CD8-positive, alpha-beta T cell (primary cell): ENCODE measurements at places on chromosomes 16 and 17.

- no peak for DNase-seq
Measured at GRCh38 chr16:88068476-88069396, 117.5 kb downstream of the BANP start.

DNA sequence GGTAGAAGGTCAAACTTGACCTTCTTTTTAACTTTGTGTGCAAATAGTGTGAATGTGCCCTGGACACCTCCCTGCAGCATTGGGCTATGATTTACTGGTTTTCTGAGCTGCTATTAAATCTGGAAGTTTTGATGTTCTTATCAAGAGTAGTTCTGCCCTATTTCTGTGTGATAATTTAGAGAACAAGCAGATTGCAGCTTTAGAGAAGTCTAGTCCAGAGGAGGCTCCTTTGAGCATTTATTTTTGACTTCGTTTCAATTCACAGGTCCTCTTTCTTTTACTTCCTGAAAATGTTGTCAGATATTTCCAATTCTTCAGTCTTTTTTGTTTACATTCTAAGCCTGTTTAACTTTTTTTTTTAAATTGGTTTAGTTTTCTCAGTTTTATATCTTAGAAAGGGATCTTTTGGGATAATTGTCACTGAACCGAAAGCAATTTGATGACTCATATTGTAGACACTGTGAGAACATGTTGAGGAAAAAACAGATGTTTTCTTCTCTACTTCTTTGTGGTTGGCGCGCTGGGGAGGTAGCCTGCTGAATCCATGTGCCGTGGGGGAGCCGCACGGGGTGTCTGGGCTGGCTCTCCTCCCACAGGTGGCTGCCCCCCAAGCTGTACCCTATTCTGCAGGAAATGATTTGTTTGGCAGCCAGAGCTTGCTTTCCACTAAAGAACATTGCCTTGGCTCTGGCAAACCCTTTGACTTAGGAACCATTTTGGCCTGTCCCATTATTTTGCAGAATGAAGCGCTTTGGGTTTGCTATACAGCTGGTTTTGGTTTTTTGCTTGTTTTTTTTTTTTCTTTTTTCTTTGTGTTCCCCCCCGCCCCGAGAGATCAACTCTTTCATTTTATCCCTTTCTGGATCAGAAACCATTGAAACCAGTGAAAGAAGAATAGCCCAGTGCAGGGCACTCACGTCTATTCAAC, 53.4 kb downstream of the MFSD11 start:
- peak; percentile 43 for DNase-seq

DNA sequence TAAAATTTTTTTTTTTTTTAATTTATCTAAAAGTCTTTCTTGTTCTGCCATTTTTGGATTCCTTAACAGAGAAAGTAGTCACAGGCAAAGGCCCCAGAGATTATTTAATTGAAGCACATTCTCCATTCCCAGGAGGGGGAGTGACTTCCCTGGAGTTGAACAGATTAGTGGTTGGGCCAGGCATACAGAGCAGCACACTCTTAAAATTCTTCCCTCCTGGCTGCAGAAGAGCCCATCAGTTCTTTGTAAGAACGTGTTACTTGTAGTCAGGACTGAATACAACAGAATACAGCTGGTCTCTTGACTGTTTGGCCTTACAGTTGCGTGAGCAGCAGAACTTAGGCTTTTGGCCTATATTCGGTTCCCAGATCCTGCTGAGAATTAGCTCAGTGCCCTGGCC, 1.8 kb downstream of the ALKBH5 start:
- no peak for DNase-seq

- no peak for DNase-seq
Measured at GRCh38 chr16:46859719-46860152, 24.4 kb upstream of the GPT2 start.

GRCh38 chr17:8599351-8600011, 31.0 kb downstream of the MYH10 start:
- DNase-seq = no peak

- DNase-seq = no peak
Measured at GRCh38 chr17:69788957-69789356, 286.1 kb upstream of the KCNJ16 start.

DNA sequence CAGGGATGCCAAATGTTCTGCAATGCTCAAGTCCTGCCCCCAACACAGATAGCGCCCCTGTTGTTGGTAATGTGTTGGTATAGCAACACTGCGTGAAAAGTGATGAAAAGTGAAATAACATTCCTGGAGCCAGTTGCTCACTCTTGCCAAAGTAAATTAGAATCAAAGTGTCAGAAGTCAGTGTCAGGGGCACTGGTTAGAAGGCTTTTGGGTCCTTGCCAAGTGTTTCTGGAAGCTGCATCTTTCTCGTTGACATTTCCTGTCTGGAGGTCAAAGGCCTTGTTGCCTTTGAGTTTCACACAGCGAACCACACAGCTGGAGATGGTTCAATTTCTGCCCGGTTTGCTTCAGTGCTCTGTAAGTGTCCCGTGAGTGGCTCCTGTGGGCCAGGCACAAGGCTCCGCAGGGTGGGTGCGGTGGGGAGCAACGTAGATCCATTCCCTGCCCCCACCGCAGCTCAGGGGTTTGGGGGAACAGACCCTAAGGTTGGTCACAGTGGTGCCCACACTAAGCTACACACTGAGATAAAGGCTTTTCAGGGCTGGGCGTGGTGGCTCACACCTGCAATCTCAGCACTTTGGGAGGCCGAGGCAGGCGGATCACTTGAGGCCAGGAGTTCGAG, 3.6 kb upstream of the SLC16A5 start:
- DNase-seq = peak; percentile 38

- DNase-seq = no peak
Measured at GRCh38 chr16:24626256-24626655, 86.9 kb downstream of the RBBP6 start.

DNA sequence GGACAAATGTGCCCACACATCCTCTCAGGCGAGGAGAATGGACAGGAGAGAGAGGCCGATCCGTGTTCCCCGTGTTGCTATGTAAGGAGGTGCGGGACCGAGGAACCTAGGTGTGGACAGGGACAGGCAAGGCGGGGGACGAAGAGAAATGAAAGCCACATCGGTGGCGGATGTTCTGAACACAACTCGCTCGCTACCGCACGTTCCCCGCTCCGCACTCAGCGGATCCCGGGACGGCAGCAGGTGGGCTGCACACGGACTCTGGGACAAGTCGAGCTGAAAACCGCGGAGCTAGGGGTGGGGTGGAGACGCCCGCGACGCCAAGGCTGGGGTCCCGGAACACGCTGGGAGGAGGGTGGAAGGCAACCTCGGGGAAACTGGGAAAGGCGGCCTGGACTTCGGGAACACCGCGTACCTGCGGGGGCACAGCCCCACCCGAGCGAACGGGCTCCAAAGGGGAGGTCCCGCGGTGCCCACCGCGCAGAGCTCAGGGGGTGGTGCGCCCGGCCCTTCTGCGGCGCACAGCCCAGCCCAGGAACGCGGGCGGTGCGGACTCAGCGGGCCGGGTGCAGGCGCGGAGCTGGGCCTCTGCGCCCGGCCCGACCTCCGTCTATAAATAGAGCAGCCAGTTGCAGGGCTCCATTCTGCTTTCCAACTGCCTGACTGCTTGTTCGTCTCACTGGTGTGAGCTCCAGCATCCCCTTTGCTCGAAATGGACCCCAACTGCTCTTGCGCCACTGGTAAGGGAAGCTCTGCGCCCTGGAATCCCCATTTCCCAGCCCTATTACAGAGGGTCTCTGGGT, at the start of gene MT1E:
Gene MT1E (plus strand): TSS at position 642 of the 803 bp plus-strand sequence. CDS start 71 bp downstream, at position 713.
- no peak for DNase-seq

DNA sequence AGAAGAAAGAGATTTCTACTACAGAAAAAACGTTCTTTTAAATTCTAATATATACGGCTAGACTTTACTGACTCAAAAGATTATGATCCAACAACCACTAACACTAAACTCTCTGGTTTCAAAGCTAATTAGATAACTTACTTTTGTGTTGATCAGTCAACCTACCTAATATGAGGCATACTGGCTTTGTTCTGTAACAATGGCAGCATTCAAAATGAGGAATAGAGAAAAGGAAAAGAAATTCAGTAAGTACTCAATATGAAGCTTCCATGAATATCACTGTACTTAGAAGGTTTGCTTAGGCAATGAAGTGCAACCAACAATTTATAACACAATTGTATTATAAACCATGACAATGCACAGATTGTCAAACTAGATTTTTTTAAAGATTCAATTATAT, 430.5 kb upstream of the PMFBP1 start:
- DNase-seq = no peak

- DNase-seq = no peak
Measured at GRCh38 chr17:32485261-32486110, 1.3 kb upstream of the CDK5R1 start.

DNA sequence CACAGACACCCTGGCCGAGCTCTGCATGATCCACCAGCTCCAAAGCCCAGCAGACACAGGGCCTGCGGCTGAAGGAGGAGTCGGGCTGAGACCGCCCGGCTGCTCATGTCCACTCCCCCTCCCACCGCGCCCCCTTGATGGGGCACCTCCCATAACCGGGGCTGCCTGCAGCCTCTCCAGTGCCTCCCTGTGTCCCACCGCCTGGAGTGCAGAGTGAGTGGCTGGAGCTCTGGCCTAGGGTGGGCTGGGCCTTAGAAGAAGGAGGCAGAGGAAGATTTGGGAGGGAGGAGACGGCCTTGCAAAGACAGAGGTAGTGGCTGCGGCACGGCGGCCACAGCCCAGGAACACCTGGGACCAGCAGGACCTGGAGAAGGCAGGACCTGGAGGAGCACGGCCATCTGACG, 4.0 kb downstream of the CBFA2T3 start:
- DNase-seq = no peak

- DNase-seq = no peak
Measured at GRCh38 chr17:59435238-59435637, 103.8 kb downstream of the YPEL2 start.

DNA sequence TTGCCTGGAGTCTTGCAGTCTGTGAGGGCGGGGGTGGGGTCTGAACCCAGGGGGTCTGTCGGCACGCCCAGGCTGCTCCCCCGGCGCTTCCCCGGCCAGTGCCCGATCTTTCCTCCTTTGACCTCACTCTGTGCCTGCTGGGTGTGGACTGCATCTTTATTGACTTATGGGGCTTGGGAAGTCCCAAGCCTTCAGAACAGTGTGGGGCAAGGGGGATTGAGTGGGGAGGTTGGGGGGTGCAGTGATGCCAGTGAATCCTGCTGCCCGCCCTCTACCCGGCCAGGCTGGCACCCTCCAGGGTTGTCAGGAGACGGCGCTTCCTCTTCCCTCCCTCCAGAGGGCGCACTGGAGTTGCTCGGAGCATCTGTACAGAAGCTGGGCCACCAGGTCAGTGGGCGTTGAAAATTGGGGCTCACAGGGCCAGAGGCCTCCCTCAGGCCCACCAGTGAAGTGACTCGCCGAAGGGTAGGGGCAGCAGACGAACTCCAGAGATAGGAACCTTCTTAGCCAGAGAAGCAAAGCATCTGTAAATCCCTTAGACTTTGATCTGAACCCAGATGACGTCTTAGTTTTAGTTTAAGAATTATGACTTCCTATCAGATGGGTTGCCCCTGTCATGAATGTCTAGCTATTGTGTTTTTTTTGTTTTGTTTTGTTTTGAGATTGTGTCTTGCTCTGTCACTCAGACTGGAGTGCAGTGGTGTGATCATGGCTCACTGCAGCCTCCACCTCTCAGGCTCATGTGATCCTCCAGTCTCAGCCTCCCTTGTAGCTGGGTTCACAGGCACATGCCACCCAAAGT, 184.8 kb upstream of the CIBAR2 start:
- peak; percentile 53 for DNase-seq

DNA sequence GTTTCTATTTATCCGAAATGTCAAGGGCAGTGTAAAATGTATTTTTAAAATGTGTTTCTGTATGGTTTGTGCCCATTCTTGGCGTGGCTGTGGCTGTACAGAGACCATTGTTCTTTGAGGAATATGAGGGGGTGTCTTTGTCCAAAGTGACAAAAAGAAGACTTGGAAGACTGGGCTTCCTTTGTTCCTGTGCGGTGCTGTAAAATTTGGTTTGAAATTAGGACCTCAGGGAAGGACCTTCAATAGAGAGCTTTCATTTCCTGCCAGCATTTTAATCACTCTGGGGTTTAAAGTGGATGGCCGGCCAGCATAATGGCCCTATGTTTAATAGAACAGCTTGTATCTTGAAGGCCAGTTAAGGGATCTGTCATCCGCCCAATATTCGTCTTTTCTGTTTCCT, 190.1 kb upstream of the TBX2 start:
- no peak for DNase-seq

GRCh38 chr17:27616414-27616813, 14.6 kb upstream of the LGALS9 start:
- no peak for DNase-seq

DNA sequence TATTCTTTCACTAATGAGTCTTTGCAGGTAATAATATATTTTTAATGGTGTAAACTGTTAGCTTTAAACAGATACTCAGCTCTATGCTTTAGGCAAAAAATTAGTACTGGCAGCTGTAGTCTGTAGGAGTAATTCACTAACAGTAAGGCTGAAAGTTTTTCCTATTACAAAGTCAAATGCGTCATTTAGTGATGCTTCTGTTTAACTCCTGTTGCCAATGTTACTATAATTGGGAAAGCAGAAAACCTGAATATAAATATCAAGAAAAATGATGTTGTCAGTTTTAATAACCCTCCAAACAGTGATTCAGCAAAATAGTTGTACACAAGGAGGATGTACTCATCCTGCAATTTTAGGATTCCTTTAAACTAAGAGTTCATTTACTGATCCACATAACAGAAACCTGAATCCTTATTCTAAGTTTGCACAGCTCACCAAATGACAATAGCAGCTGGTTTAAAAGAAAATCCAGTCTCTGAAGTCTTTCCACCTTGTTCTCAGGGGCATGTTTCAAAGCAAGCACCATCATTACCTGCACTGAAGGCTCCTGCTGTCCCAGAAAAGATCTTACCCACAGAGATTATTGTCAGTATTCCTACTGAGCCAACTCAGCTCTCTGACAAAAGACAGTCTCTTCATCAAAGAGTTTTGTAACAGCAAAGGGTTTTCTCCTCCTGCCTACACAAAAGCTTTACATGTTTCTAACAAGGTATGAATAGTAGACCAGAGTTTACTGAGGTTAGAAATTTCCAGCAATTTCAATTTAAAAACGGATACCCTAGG, 4.2 kb downstream of the CDR2 start:
- DNase-seq = no peak

- no peak for DNase-seq
Measured at GRCh38 chr17:42850954-42851353, at the start of gene AOC3. Gene AOC3, plus strand, starts transcription at chr17:42851199. Its CDS starts 145 bp downstream, at chr17:42851344.

- no peak for DNase-seq
Measured at GRCh38 chr17:6701719-6702118, 11.4 kb downstream of the SLC13A5 start.

- DNase-seq = no peak
Measured at GRCh38 chr16:30030841-30031413, at the start of gene TLCD3B. Gene TLCD3B, minus strand, starts transcription at chr16:30031271. Its CDS starts 744 bp downstream, at chr16:30030527.

DNA sequence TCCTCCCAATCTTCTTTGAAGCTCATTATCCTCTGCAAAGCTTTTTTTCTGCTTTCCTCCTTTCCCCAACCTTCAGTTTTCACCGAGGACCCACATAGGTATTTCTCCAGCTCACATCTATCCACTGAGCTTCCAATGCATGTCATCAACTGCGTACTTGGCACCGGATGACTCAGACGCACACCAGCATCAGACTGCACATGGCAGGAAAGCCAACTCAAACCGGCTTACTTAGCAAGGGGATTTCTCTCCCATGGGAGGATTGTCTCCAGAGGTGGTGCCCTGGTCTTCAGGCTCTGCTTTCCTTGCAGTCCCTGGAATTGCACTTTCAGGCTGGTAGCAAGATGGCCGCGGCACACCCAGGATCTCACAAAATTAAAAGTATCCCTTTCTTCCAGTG, 1.7 kb upstream of the AKTIP start:
- DNase-seq = peak; percentile 70

- no peak for DNase-seq
Measured at GRCh38 chr16:86224126-86224525, 286.2 kb upstream of the FOXF1 start.

- no peak for DNase-seq
Measured at GRCh38 chr16:4870138-4870671, 22.9 kb downstream of the UBN1 start.

GRCh38 chr17:34669511-34669910, 90.1 kb downstream of the TMEM132E start:
- no peak for DNase-seq
